ENCODE measurements at places on chromosomes 16 and 17.

DNA sequence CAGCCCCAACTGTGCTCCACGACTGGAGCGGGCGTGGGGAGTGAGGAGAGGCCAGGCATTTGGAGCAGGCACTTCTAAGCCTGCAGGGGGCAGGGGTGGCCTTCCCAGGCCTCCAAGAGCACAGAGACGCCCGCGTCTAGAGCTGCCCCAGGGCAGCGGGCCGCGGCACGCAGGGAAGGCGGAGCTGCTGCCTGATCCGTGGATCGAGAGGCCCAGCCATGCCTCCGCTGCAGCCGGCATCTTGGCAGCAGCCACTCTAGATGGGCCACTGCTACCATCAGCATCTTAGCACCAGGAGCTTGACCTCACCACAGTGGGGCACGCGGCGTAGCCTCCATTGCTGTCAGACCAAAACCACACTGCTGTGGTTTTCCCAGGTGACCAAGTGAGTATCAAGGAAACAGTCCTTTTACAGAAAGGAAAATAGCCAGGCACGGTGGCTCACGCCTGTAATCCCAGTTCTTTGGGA is 20.4 kb upstream of the WDR45B start:
- no peak for DNase-seq

DNA sequence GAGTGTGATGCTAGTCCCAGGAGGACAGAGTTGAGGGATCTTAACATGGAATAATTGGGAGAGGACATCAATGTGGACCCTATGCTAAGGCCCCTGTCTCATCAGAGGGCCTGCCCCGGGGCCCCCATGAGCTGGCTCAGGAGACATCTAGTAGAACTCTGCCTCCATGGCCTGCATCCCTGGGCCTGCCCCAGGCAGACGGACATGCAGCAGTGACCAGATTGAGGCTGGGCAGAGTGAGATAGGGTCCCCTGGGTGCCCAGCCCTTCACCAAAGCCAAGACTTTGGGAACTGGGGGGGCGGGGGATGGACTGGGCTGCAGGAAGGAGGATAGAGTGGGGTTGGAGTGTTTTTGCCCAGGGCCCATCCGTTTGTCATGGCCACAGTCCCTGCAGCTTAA is 115.2 kb downstream of the CCDC182 start:
- no peak for DNase-seq

- no peak for DNase-seq
These were observed 43.3 kb upstream of the GINS3 start for GRCh38 chr16:58348986-58349385.

DNA sequence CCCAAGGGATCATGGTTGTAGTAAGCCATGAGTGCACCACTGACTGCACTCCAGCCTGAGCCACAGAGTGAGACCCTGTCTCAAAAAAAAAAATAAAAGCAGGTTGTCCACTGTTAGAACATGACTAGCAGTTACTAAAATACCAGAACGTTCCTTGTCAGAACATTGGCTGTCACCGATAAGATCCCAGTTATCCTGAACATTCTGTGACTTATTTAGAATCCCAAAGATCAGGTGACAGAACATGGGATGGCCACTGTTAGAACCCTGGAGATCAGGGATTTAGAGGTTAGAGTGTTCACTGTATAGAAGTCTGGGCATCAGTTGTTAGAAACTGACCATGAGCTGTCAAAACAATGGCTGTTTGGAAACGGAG is 8.6 kb downstream of the CES4A start:
- no peak for DNase-seq

GRCh38 chr16:75305364-75306098 is 54.1 kb upstream of the BCAR1 start:
- DNase-seq = peak; percentile 32

- DNase-seq = no peak
These were observed 1.5 kb downstream of the FOXN1 start for GRCh38 chr17:28507567-28508203.

GRCh38 chr17:76537288-76537577 is 276 bp downstream of the CYGB start:
- no peak for DNase-seq

- peak; percentile 67 for DNase-seq
These were observed 825 bp downstream of the HEATR6 start for GRCh38 chr17:60077672-60078519.

DNA sequence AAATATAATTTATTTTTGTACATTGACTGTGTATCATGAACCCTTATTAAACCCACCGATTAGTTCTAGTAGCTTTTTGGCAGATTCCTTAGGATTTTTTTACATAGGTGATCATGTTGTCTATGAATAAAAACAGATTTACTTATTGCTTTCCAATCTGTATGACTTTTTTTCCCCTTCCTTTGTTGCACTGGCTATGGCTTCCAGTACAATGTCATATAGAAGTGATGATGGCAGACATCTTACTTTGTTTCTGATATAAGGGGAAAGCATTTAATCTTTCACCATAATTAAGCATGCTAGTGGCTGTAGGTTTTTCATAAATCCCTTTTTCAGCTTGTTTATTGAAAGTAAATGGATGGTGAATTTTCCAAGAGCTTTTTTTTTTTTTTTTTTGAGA is 28.9 kb upstream of the NACA2 start:
- no peak for DNase-seq

DNA sequence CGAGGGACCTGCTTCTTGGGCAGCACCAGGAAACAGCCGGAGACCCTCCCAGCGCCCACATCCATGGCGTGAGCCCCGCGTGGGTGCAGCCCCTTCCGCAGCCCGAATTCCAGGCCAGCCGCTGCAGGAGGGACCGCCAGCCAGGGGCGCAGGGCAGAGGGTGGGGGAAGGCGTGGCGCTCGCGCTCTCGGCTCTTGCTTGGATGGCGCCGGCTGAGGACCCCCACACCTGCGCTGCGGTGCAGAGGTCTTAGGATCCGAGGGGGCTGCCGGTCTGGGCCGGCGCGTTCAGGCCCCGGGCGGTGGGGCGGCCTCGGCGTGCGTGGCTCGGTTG is 28.8 kb downstream of the ACTG1 start:
- DNase-seq = no peak

DNA sequence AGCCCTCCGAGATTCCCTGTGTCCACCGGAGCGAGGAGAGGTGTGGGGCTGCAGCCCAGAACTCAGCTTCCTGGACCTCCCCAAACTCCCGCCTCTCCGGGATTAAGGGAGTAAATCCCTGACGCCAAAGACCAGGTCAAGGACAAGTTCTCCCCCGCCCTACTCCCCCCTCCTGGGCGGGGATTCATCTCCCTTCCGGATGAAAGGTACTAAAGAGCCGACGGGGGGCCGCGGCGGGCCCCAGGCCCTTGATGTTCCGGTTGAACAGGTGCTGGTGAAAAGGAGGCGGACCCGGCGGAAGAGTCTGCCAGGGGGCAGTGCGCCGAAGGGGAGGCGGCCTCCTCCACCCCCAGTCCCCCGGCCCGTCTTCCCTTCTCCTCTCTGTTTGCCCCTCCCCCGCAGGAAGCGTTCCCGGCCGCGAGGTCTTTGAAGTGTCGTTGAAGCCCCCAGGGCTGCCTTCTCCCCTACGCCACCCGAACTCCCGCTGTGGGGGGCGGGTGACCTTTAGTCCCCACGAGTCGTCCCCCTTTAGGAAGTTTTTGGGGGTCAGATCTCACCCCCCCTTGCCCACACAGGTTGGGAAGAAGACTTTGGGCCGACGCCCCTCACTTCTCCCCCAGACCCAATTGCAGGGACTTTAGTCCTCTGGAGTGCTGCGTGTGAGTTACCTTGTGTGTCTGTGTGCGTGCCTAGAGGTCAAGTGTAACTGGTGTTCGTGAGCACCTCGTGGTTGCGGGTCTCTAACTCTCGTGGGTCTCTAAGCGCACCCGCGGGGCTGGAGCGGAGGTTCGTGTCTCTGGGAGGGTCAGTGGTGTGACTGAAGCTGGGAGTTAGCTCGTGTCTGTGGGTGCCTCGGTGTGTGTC is 1.1 kb upstream of the MLLT6 start:
- peak; percentile 89 for DNase-seq

GRCh38 chr17:72336026-72336803 is 215.4 kb downstream of the SOX9 start:
- no peak for DNase-seq

GRCh38 chr17:13099926-13100325 is 82.1 kb upstream of the ELAC2 start:
- DNase-seq = no peak

GRCh38 chr17:75504347-75505151 is 10.8 kb downstream of the CASKIN2 start:
- no peak for DNase-seq
